ENCODE measurements at places on chromosomes 1 and 21.

GRCh38 chr1:90955769-90956168 is 66.1 kb downstream of the ZNF644 start:
- no peak for DNase-seq

- no peak for DNase-seq
Observed at GRCh38 chr1:106523497-106523896, 533.0 kb upstream of the PRMT6 start.

GRCh38 chr21:34517491-34518245 is 5.7 kb upstream of the KCNE1 start:
- DNase-seq, result no peak

GRCh38 chr1:60367532-60367931 is 294.0 kb upstream of the C1orf87 start:
- DNase-seq, result no peak

GRCh38 chr1:36752891-36753361 is 270.2 kb upstream of the CSF3R start:
- no peak for DNase-seq

DNA sequence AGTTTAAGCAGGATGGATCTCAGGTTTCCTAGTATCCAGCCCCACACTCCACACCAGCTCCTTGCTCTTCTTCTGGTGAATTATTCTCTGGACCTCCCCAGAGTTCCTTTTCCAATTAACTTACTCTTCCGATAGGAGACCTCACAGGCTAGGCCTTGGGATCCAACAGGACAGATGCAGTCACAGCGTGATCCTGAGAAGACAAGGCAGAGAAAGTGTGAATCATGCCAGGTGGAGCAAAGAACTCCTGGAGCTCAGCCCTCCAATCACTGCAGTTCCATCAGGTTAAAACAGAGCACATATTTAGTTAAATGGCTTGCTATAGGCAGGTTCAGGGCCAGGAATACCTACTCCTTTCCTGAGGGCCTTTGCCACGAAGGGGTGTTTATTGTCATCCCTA is 34.1 kb downstream of the C8B start:
- no peak for DNase-seq

DNA sequence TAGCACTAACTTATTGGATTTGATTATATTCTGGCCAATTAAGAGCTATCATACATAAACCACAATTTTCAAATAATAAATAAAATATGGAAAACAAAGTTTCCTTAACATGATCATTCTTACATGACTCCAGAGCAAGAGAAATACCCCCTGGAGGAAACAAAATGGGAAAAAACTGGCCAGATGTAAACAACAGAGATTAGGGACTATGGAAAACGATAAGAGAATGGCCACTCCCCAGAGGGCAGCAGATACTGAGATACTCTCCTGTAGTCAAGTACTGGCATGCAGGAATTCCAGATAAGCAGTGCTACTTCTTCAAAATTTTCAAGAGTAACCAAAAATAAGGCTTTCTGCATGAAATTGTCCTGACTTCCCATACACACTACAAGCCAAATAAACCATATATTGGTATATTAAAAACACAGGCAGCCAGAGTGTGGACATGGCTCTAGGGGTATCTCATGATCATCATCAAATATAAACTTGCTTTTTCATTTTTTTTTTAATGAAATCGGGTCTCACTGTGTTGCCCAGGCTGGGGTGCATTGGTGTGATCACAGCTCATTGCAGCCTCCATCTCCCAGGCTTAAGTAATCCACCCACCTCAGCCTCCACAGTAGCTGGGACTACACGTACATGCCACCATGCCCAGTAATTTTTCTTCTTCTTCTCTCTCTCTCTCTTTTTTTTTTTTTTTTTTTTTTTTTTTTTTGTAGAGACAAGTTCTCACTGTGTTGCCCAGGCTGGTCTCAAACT is 118.5 kb downstream of the EIF4G3 start:
- DNase-seq, result no peak

DNA sequence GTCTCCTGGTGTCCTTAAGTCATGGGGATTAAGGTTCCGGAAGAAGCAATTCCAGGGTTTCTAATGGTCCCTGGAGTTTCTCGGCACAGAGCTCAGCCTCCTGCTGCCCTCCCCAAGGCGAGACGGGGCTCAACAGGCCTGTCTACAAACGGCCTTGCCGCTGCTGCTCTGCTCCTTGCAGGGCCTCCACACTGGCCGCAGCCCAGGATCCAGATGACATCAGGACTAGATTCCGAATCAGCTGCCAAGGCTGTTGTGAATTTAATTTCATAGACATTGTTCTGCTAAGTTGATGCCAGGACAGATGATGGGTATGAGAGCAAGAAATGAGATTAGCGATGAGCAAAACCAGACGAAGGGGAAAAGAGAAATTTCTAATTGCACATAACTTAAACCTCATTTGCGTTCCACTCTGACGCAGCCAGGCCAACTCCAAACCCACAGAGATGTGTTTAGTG is 103.6 kb upstream of the BACE2 start:
- no peak for DNase-seq

DNA sequence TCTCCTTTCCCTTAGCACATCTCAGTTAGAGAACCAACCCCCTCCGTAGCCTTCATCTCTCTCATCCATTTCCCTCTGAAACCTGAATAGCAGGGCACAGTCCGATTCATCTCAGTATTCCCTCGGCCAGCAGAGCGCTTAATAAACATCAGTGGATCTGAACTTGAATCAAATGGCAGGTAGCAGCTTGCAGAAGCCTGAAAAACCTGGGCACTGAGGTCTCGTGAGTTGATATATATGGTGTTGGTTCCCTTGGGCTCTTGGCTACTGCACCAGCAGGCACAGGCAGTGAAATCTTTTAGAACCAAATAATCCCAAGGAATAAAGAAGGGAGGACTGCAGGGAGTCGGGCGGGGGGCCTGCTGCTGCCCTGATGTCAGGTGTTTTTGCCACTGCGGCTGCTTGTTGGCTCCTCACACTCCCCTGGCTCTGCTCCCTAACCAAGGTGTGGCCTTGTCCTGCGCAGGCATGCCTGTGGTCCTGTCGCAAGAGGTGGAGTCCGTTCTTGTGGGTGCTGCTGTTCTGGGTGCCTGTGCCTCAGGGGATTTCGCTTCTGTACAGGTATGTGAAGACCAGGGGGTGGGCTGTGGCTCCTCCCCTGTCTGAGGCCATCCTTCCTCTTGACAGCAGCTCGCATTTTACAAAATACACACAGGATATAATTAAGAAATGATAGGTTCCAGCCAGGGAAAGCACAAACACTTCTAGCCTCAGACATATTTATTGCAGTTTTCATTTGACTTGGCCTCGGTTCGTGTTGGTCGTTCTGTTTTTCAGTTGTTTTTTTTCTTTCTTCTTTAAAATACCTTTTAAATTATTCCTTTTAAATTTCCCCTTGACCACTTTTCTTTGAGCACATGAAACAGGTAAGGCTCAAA is 140.9 kb upstream of the HOOK1 start:
- no peak for DNase-seq

GRCh38 chr21:17796503-17796902 is 22.7 kb downstream of the C21orf91 start:
- DNase-seq, result no peak

DNA sequence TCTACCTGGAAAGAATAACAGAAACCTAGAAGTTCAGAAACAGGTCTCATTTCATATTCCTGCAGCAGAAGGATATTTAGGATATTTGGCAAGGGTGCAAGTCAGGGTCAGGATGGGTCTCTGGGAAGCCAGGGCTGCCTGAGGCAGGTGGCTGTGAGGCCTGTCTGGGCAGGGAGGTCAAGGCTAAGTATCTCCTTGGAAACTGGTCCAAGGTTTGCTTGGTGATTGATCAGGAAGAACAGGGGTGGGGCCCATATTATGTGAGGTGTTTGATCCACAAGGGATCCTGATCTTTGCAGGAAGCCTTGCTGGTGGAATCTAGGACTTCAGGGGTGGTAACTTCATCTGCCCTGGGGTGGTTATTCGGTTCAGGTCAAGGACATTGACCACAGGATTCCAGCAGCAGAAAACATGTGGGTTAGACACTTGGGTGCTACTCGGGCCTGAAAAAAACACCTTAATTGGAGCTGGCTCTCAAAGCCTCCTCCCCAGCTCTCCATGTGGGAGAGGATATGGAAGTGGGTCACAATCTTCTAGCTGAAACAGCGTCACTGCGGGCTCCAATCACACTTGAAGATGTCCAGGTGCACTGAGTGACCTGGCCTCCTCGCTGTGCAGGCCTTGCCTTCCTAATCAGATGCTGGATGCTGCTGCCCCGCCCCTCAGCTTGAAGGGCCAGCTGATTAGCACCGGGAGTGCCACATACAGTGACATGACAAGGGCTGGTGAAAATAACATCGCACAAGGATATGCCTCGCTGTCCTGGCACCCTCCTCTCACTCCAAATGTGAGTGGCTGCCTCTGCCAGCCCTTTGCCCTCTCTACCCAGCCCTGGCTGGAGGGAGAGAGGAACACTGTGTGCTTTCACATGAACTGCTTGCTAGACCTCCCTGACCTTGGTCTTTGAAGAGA is 8.7 kb downstream of the CTNNBIP1 start:
- no peak for DNase-seq

DNA sequence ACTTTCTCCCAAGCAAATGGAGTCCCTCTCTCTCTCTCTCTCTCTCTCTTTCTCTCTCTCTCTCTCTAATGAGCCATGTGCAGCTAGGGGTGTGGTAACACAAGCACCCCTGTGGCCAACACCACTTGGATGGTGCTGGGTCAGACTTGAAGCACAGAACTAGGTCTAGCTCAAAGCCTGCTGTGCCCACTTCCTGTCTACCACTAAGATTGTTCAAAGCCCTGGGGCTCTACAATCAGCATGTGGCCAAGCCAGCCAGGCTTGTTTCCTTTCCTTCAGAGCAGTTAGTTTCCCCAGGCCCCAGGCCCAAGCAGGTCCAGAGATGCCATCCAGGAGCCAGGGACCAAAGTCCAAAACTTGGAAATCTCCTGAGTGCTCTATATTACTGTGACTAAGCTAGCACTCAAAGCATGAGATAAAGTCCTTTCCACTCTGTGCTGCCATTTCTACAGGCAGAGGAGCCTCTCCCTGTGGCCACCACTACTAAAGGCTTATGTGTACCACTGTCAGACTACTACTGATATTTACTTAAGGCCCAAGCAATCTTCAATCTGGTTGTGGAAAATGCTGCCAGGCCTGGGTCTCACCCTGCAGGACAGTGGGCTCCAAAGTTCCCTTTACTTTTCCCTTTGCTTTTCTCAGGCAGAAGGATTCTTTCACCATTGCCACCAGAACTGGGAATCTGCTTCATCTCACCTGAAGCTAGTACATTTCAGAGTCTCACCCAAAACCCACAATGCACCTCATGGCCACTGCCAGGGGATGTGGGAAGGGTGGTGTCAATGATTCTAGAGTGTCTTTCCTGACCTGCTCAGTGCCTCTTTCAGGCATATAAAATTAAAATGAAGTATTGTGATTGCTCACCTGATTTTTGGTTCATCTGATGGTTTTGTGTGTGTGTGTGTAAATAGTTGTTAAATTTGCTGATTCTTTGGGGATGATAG is 999.5 kb downstream of the NCAM2 start:
- DNase-seq, result no peak

DNA sequence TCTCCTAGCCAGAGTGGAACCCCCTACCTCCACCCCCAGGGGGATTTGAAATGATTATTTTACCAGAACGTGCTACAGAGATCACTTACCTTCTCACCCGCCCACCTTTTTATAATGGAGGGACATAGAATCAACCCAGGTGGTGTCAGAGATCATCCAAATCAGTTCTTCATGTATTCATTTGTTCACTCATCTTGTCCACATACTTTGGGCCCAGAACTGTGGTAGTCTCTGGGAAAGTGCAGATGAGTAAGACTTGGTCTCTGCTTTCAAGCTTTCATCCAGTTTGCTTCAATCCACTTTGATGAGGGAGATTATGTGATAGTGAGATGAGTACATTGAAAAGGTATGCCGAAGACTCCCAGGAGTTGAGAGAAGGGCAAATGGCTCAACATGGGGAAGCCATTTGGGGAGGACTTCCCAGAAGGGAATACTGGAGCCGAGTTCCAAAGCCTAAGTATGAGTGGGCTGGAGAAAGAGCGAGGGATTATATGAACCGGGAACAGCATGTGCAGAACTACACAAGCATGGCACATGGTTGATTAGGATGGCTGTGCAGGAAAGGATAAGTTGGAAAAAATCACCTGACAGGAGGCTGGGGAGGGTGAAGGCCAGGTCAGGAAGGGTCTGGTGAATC is 1.9 kb downstream of the FGGY start:
- no peak for DNase-seq

DNA sequence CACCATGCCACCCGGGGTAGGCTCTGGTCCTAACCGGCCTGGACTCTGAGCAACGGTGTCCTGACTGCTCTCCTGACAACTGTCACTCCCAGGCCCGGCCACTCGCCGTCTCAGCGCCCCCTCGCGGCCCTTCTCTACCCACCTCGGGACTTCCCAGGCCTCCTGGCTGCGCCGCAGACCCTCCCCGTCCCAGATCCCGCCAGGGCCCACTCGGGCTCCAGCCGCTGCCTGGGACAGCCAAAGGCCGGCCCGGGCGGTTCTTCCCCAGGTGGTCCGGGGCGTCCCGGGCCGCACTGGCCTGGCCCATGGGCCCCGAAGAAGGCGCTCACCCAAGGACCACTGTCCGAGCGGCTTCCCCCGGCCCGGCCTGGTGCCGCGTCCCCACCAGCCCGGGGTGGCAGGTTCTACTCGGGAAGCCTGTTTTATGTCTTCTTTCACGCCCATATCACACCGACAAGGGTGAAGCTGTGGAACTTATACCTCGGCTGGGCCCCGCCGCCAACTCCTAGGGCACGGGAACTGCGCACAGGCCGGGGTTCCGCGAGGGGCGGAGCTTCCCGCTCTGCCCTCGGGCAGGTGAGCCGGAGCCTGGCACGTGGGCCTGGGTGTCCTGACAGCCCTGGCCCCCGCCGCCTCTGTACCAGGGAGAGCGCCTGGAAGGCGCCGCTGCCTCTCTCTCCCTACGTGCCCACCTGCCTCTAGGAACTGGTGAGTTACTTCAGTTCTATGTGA is 138.3 kb downstream of the TTLL7 start:
- no peak for DNase-seq

DNA sequence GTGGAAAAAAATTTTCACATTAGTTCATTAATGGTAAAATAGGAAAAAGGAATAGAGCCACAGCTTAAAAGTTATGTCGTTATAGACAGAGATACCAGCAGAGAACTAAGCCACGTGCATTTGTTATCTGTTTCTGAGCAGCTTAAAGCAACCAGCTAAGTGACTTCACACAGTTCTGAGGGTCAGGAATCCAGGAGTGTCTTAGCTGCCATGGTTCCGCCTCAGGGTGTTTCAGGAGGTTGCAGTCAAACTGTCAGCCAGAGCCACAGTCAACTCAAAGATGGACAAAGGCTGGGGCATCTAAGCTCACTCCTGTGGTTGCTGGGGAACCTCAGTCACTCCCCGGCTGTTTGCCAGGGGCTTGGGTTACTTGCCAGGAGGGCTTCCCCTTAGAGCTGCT is 515.8 kb downstream of the SMYD3 start:
- no peak for DNase-seq

GRCh38 chr1:38073534-38074301 is 27.1 kb upstream of the POU3F1 start:
- DNase-seq, result no peak

DNA sequence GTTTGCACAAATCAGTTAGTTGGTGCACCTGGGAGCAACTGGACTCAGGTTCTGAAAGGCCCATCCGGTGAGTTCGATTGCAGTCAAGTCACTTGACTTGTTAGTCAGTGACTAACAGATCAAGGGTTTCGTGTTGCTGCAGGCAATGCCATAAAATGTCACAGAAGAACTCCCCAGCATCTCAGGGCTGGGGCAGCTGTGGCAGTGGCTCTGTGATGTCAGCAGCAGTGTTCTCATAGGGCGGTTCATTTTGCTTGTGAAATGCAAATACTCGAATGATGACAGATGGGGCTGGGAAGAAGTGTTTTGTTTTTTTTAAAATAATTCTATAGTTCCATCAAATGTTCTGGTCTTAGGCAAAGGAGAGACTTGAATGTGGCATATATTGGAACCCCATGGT is 287.8 kb downstream of the LMX1A start:
- DNase-seq, result no peak
